SW480 (cell line): ENCODE measurements at places on chromosomes 5 and 9.

- DNase-seq = peak; percentile 37
These were observed 15.2 kb downstream of the GBGT1 start for GRCh38 chr9:133148199-133149129.

GRCh38 chr5:81435023-81435422, 41.1 kb upstream of the ACOT12 start:
- DNase-seq = no peak

DNA sequence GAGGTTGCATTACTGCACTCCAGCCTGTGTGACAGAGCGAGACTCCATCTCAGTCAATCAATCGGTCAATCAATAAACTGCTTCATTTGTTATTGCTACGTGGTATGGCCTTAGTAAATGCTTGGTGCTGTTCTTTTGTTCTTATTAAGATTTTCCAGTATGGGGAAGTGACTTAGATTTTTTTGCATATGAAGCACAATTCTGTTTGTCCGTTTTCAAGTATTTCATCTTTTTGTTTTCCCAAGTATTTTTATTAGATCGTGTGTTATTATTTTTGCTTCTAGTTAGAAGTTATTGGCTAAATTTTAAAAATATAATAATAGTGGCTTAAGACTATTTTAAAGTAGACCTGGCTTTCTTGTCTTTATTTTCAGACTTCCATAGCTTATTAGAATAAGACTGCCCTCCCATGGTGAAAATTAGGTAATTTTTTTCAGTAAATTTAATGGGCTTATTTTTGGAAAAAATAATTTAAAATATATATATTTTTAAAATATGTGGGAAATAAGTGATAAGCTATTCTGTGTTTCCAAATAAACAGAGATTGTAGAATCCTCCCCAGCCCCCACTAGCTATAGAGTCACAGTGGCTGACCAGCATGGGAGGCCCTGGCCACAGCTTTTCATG, 14.7 kb upstream of the OMD start:
- no peak for DNase-seq

DNA sequence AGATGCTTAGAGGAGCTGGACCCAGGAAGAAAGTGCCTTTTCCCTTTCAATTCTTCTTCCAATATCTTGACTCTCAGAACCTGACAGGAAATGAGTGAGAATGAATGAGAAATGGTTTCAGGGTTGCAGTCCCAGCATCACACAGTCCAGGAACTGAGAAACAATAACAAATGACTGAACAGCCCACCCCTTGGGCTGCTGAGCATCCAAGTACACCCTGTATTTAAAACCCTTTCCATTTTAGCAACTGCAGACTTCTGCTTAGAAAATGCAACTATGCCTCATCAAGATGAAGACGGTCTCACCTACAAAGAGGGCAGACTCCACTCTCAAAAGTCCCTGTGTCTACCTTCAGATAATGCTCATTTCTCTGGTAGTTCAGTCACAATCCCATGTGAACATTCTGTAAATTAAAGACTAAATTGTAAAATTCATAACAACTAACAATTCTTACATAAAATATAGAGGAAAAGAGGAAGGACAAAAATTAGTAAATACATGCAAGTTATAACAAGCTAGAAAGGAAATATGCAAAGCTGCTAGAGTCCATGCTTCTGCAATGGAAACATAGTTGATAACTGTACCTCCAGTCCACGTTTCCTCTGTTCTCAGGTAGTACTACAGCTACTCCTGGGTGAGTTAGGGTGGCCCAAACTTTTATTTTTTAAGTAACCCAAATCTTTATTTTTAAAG, 316.5 kb downstream of the ICE1 start:
- DNase-seq = no peak

DNA sequence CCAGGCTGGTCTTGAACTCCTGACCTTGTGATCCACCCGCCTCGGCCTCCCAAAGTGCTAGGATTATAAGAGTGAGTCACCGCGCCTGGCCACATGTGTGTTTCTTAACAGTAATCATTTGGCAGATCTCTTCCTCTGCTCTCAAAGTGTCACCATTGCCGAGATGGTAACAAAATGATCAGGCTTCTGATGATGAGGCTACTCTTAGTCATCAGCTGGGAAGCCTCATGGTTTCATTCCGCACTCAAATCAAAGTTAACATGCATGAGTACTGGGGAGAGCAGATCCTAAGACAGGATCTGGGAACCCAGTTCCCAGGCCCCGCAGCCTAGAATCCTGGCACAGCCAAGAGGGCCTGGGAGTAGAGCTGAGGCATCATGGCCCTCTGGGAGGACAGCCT, 27.4 kb downstream of the BARHL1 start:
- DNase-seq = no peak

GRCh38 chr5:58245476-58245840, 214.4 kb downstream of the PLK2 start:
- DNase-seq = no peak

DNA sequence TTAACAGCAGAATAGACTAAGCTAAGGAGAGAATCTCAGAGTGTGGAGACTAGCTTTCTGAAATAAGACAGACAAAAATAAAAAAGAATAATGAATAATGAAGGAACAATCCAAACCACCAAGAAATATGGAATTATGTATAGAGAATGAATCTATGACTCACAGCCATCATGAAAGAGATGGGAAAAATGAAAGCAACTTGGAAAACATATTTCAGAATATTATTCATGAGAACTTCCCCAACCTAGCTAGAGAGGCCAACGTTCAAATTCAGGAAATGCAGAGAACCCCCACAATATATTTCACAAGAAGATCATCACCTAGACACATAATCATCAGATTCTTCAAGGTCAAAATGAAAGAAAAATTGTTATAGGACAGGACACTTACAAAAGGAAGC, 349.0 kb upstream of the MPDZ start:
- DNase-seq = no peak

DNA sequence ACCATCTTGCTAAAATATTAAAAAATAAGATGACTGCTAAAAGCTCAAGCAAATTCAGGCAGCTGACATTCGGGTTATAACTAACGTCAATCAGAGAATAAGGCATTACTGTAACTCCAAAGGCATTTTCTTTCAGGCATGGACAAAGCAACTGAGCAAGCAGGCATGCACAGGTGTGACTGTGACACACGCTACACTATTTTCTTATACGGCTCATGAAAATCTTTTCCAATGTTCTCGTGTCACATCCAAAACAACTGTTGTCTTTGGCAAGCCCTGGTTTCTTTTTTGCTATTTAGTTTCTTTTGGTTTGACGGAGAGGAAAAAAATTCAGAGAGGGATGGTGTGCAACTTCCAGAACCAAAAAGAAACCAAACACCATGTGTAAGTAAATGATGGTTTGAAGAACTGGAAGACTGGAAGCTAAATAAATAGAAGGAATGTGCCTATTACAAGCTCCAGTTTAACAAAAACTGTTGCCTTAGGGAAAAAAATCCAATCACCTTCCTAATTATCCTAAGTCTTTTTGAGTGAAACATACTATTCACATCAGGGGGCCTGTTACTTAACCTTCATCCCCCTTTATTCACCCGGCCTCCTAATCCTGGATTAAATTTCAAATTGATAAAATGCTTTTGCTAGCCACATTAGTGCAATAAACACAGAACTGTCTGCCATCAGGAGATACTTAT, 277.6 kb downstream of the PSAT1 start:
- DNase-seq = no peak

GRCh38 chr5:50745221-50745910, 78.9 kb downstream of the PARP8 start:
- no peak for DNase-seq

DNA sequence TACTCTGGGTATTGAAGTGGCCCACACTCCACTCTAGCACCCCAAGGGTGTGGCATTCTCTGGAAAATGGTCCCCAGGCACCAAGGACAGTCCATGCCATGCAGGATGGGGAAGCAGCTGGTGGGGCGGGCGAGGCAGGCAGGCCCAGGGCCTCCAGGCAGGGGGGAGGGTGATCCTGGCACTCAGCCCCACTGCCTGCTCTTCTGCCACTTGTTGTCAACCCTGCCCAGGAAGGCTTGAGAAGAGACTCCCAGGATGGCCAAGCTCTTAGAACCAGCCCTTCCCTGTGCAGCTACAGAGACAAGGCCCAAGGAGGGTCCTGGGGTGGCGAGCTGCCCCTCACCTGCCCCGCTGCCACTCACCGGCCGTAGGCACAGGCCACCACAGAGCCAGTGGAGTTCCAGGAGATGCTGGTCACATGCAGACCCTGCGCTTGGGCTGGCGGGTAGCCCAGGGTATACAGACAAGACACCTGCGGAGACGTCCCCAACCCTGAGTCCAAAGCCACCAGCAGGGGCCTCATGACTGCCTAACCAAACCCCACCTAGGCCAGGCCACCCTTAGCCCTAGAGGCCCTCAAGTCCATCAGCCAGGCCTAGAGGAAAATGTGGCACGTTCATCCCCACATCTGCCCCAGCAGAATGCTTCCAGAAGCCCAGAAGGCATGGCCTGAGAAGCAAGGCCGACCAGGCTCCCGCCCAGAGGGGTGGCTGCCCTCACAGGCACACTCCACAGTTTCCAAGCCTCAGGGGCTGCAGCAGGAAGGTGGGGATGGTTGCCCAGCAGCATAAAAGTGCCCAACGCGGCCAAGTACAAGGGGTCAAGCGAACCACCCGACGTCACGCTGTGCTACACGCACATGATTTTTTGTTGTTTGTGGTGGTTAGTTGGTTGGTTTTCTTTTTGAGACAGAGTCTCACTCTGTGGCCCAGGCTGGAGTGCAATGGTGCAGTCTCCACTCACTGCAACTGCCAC, 19.8 kb downstream of the DYNC2I2 start:
- no peak for DNase-seq

GRCh38 chr9:88997646-88998045, 6.4 kb downstream of the S1PR3 start:
- no peak for DNase-seq

- DNase-seq = no peak
These were observed 110.4 kb downstream of the EFNA5 start for GRCh38 chr5:107560377-107560776.

DNA sequence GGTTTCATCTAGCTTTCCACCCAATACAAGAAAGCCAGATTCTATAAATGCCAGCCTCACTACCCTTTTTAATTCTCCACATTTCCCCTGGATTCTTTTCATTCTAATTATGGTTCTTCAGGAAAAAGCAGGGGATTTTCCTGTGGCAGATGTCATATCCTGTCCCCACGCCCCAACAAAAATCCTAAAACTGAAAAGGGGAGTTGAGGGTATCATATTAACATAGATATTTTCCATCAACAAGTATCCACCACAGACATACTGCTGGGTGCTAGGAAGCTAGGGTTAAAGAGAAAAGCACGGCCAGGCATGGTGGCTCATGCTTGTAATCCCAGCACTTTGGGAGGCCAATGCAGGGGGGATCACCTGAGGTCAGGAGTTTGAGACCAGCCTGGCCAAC, 38.0 kb downstream of the CDK5RAP2 start:
- no peak for DNase-seq
